Renal cortex interstitium (tissue), 15 donors: ENCODE measurements at places on chromosomes 2 and 18. TPM values are rescaled to one million over a fixed set of nuclear protein-coding genes. Genes with fewer than 3 reads are reported as not detected.

POTEC gene
- 0.08 TPM for polyA plus RNA-seq

ABCB11 gene
- polyA plus RNA-seq: 0.05 TPM

EFR3B gene
- 7.4 TPM for polyA plus RNA-seq

SEMA4F gene
- 8.1 TPM for polyA plus RNA-seq

GCKR gene
- 0.38 TPM for polyA plus RNA-seq

SLC5A7 gene
- polyA plus RNA-seq: 0.54 TPM

TNS1 gene
- polyA plus RNA-seq: 72.4 TPM

FEV gene
- not detected for polyA plus RNA-seq

CBLN2 gene
- 11.1 TPM for polyA plus RNA-seq

GPAT2 gene
- 1.3 TPM for polyA plus RNA-seq

LINC00305 gene
- polyA plus RNA-seq: 2.8 TPM

LYG2 gene
- polyA plus RNA-seq: 0.98 TPM

CMPK2 gene
- polyA plus RNA-seq: 3.8 TPM

MAP3K19 gene
- 0.14 TPM for polyA plus RNA-seq

STAM2 gene
- 50.3 TPM for polyA plus RNA-seq

TCF23 gene
- 0.78 TPM for polyA plus RNA-seq

IL1RN gene
- 2.0 TPM for polyA plus RNA-seq

EVX2 gene
- not detected for polyA plus RNA-seq

TMEM163 gene
- 2.3 TPM for polyA plus RNA-seq

CWC22 gene
- polyA plus RNA-seq: 44.0 TPM

GKN2 gene
- polyA plus RNA-seq: not detected

OTX1 gene
- polyA plus RNA-seq: 0.05 TPM

OR6B2 gene
- polyA plus RNA-seq: not detected

VAPA gene
- polyA plus RNA-seq: 265 TPM

MERTK gene
- polyA plus RNA-seq: 18.7 TPM

CREG2 gene
- 0.98 TPM for polyA plus RNA-seq

CHST9 gene
- 2.9 TPM for polyA plus RNA-seq

C2orf66 gene
- polyA plus RNA-seq: 0.37 TPM

MALT1 gene
- 38.6 TPM for polyA plus RNA-seq

TBR1 gene
- polyA plus RNA-seq: not detected

LYPD6B gene
- 30.7 TPM for polyA plus RNA-seq

UGT1A10 gene
- not detected for polyA plus RNA-seq

MC5R gene
- 0.11 TPM for polyA plus RNA-seq

ELOA2 gene
- not detected for polyA plus RNA-seq

DLX2 gene
- 0.17 TPM for polyA plus RNA-seq

TNFAIP6 gene
- 2.3 TPM for polyA plus RNA-seq

RMDN2 gene
- 13.1 TPM for polyA plus RNA-seq

RPIA gene
- 33.7 TPM for polyA plus RNA-seq

CXCR1 gene
- 0.16 TPM for polyA plus RNA-seq

TXNDC9 gene
- 41.6 TPM for polyA plus RNA-seq

HOXD13 gene
- polyA plus RNA-seq: 0.14 TPM

GPR35 gene
- 3.2 TPM for polyA plus RNA-seq

SCG2 gene
- 0.89 TPM for polyA plus RNA-seq

PLEKHH2 gene
- polyA plus RNA-seq: 67.5 TPM

SLC40A1 gene
- polyA plus RNA-seq: 119 TPM
